ENCODE measurements at places on chromosomes 4 and X.
A peak's percentile ranks its signal among the peaks of the same experiment; 100 is the strongest.

DNA sequence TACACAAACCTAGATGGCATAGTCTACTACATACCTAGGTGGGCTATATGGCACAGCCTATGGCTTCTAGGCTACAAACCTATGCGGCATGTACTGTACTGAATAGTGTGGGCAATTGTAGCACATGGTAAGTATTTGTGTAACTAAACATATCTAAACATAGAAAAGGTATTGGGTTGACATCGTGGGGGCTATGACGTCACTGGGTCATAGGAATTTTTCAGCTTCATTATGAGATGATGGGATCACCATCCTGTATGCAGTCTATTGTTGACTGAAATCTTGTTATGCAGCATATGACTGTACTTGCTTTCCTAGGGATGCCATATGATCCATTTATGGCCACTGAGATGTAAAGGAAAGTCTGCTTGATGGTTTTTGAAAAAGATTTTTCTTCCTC lies 1.9 kb upstream of the EXOC1L start:
- no peaks in the 10 kb centered on the region for H3K36me3 ChIP-seq
- H3K27me3 ChIP-seq: no peaks in the 10 kb centered on the region
- no peak overlapping the region for H3K27ac ChIP-seq
- no peaks in the 10 kb centered on the region for H3K4me1 ChIP-seq

- peaks cover 39% of the 10 kb centered on the region for H3K36me3 ChIP-seq
- no peak for DNase-seq
- H3K27ac ChIP-seq: no peak overlapping the region
- no peaks in the 10 kb centered on the region for H3K27me3 ChIP-seq
Observed at GRCh38 chr4:7032596-7032995, 10.6 kb upstream of the TADA2B start.

DNA sequence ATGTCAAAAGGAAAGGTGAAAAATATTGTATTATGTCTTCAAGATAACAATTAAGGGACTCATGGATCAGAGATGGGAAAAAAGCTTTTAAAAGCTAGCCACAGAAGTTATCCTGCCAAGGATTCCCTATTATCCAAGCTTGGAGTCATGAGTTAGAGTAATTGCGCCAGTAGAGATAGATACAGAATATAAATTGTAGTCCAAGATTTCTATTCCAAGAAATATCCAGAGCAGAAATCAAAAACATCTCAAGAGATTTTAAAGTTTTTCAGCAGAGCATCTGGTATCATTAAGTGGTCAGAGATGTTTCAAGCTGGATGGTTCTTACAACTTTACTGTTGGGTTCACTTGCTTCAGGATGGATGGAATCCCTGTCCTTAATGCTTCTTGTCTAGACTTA lies 186.7 kb downstream of the PCDH18 start:
- no peaks in the 10 kb centered on the region for H3K27me3 ChIP-seq
- no peaks in the 10 kb centered on the region for H3K36me3 ChIP-seq
- H3K4me1 ChIP-seq: no peaks in the 10 kb centered on the region
- no peak overlapping the region for H3K27ac ChIP-seq

- H3K4me3 ChIP-seq: peak overlapping the region; percentile 71
- H3K4me1 ChIP-seq: peaks cover 26% of the 10 kb centered on the region
- peak; percentile 86 for DNase-seq
- peak overlapping the region; percentile 90 for H3K27ac ChIP-seq
Observed at GRCh38 chrX:154369449-154370299, 4.8 kb downstream of the FLNA start.
